ENCODE measurements at places on chromosomes 6 and 20.

GRCh38 chr6:151065027-151065815 is 174.5 kb upstream of the AKAP12 start:
- DNase-seq = no peak

- no peak for DNase-seq
Measured at GRCh38 chr6:34272013-34272926, 23.5 kb upstream of the SMIM29 start.

DNA sequence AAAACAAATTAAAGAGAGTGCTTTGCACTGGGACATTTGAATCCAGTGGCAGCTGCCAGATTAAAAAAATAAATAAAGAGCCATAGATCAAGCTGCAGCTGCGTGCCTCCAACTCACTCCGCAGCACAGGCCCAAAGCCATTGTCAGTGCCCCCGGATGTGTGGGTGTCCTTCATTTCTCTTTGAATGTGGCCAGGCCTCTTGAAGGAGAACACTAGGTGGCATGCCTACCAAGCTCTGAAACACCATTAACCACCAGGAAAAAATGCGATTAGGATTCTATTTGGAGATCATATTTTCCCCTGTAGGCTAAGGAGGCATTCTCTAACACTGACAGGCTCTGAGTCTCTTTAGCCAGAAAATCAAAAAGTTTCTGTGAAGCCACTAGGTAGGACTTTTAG is 549.8 kb downstream of the PRKN start:
- no peak for DNase-seq

- no peak for DNase-seq
Measured at GRCh38 chr6:87498048-87498447, 25.3 kb downstream of the SLC35A1 start.

- peak; percentile 2 for DNase-seq
Measured at GRCh38 chr20:41599699-41600104, 18.5 kb downstream of the CHD6 start.

DNA sequence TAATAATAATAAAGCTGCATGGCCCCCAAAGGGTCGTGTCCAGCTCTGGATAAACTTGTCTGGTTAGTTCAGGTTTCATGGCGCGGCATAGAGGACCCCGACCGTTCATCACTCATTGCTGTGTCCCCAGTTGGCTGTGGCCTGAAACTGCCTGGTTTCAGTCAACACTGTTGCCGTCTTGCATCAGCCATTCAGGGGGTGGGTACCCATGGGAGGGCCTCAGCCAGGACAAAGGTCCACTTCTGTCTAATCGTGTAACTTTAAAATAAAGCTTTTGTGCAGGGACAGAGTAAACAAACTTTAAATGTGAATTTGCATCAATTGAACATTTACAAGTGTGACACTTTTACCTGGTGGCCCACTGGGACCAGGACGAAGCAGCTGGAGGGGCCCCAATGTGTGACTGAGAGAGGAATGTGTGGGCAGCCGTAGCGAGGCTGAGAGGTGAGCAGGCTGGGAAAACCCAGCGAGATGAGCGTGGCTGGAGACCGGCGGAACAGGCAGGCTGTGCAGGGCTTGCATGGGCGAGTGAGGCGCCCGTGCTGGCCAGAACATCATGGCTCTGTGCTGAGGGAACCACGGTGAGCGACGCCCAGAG is 22.3 kb upstream of the UNC93A start:
- no peak for DNase-seq

DNA sequence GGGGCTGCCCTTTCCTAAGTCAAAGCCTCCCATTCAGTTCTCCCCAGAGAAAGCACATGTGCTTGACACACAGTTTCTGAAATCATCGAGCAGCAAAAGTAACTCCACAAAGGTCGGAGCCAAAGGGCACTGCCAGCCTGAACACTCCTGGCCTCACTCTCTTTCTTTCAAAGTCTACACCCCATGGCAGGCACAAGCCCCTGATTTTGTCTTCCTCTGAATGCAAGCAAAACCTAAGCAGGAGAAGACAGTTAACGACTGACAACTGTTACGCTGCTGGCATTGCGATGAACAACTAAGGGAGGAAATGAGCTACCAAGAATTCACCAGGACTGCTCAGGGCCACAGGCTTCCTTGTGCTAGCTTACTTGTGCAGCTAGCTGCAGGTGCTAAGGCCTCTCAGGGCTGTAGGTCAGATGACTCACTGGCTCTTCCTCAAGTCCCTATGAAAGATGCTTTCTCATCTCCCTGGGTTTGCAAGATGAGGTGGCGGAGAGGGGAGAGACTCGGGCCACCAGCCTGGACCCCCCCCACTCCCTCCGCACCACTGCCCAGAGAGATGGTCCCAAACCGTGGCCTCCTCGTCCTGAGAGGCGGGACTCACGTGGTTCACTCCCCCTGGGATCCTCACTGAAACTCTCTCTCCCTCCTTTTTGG is 208.2 kb downstream of the DLL1 start:
- DNase-seq = no peak

DNA sequence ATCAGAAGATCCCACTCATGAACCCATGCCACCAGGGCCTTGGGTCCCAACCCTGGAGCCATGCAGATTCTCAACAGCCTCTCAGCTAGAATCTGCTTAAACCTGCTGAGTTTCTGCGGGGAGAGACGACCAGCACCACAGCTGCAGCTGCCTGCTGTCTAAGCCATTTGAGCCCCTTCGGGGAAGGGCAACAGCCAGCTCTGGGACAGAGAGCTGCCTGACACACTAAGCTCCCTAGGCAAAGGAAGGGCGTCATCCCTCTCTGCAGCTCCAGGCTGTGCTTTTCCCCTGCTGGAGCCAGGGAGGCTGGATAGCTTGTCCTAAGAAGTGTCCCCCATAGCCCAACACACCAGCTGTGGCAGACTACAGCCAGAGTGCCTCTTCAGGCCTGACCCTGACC is 182.5 kb downstream of the OTOR start:
- DNase-seq = no peak

DNA sequence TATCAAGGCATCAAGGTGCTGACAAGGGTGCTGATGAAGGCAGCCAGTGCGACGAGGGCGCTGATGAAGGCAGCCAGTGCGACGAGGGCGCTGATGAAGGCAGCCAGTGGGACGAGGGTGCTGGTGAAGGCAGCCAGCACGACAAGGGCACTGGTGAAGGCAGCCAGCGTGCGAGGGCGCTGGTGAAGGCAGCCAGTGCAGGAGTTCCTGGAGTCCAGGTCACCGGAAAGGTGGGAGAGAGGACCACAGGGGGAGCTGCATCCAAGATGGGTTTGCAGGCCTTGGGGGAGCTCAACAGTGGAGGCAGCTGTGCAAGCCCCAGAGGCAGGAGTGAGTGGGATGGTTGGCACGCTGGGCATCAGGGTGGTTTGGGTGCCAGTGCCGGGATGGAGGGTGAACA is 176.3 kb downstream of the TBXT start:
- no peak for DNase-seq

GRCh38 chr20:51010043-51010365 is 12.9 kb downstream of the KCNG1 start:
- DNase-seq = no peak

DNA sequence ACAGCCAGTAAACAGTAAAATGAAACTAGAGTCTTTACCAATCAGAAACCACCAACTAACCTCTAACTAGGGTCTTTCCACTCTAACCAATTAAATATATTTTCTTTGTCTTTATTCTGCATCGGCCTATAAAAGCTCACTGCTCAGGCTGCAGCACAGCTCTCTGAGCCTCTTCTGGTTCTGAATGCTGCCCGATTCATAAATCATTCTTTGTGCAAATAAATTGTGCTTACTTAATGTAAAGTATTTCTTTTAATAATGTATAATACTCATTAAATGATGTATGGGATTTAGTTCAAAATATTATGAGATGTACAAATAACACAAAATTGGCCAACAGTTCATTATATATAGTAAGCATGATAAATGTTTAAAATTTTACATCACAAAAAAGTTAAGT is 7.9 kb downstream of the IBTK start:
- DNase-seq = no peak

- DNase-seq = no peak
Measured at GRCh38 chr6:81787313-81788068, 35.0 kb upstream of the TENT5A start.

- no peak for DNase-seq
Measured at GRCh38 chr6:35662999-35663398, 25.7 kb downstream of the FKBP5 start.

GRCh38 chr6:44462797-44463727 is 75.6 kb downstream of the CDC5L start:
- DNase-seq = no peak

- no peak for DNase-seq
Measured at GRCh38 chr6:116022841-116023445, 37.7 kb downstream of the FRK start.

GRCh38 chr6:22726966-22727365 is 157.6 kb downstream of the HDGFL1 start:
- no peak for DNase-seq

DNA sequence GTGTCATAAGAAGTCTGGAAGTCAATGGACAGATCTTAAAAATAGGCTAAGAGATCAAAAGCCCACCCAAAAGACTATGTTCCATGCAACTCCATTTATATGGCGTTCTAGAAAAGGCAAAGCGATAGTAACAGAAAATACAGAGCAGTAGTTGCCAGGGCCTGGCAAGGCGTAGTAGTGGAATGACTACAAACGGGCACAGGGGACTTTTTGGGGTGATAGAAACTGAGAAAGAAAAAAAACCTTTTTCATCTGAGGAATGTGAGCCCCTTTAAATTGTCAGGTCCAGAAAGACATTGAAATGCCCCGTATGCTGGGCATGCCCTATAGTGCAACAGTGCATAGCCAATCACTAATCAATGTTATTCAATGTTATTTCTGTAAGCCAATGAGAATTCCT is 47.2 kb upstream of the FAM50B start:
- no peak for DNase-seq

- no peak for DNase-seq
Measured at GRCh38 chr6:1662534-1662933, 52.8 kb downstream of the FOXC1 start.

Data from T-helper 2 cell (primary cell).